Right forelimb (tissue), 1 donor: ENCODE measurements at places on chromosomes 4 and X.

DNA sequence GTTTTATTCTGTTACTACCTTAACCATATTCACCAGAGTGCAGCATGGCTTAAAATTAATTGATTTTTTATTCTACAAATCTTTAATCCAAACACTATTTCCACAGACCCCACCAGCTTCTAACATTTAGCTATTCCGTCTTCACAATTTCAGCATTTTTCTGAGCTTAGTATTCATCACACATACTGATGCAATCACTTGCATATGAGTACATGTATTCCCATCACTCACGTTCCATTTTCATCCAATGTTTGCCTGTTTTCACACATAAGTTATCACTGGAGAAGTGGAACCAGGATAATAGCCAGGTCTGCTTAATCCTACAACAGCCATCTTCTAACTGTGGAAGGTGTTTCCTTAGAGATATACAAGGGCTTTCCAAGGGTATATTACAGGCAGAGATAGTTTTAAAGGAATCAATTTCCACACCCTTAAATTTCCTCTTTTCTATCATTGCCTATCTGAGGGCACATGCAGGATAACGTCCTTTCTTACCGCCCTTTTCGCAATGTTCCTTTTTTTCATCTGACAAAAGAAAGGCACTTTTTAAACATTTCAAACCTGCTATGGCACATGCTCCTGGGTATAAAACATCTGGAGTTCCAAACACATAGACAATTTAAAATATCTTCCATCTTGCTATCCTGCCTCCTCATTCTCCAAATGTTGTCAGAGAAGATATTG, 115.8 kb downstream of the CORIN start:
- no peak for DNase-seq

DNA sequence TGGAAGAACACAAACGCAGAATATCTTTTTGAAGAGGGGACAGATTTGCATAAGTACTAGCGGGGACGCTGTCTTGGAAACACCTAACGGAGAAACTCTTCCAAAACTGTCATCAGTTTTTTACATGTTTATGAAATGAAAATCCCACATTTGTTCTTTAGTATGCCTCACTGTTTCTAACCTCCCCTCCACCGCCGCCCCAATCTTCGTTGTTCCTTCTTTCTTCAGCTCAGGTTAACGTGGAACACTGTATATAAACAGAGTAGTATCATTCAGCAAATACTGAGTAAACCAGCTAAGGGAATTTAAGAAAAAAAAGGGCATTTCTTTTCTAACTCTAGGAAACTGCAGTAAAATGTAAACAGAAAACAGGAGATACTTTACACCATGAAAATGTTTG, 2345.6 kb downstream of the PCDH7 start:
- DNase-seq, result no peak

DNA sequence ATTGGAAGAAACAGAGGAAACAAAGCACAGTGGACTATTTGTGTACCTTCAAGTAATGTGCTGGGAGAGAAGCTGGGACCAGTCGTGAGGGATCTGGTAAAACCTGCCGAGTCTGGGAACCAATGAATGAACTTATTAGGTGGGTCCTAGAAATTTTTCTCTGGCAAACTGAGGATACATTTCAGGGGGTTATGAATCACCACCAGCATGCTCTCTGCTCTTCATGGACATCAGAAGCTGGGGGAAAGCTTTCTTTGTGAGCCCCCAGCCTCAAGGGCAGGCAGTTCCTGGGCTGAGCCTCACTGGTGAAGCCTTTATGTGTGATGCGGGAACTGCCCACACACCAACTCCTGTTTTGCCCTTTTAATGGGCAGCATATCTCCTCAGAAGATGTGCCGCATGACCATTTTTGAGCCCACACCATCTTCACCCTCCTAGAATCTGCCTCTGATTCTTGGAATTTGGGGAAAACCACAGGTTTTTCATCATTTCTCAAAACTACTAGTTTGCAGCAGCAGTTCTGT, 95.4 kb upstream of the ENPP6 start:
- no peak for DNase-seq

DNA sequence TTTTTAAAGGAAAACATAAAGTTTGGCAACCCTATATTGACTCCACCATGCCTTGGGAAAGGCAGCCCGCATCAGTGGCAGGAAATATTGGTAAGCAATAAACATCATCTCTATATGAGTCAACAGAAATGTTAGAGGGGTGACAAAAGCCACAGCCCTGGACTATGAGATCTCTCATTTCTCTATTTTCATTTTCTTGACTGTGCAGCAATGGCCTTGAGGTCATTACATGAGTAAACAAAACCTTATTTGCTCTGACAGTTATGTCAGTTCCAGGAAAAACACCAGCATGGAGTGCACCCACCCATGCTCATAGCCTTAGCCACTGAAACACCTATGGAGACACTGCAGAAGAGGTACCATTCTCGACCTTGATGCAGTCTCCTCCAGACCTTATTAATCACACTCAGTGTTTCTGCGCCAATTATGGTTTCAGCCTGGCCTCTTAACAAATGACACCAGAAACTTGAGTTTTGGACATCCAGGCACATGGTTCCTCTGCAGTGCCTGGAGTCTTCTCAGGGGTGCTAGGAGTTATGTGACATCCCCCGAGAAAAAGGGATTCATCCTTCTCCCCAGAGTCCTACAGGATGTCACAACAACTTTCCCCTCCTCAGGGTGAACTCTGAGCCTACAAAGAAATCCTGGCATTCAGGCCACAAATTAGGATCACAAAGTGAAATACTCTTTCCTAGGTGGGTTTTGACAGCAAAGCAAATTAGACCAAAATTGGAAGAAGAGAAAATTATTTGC, 16.0 kb upstream of the HPGD start:
- no peak for DNase-seq

DNA sequence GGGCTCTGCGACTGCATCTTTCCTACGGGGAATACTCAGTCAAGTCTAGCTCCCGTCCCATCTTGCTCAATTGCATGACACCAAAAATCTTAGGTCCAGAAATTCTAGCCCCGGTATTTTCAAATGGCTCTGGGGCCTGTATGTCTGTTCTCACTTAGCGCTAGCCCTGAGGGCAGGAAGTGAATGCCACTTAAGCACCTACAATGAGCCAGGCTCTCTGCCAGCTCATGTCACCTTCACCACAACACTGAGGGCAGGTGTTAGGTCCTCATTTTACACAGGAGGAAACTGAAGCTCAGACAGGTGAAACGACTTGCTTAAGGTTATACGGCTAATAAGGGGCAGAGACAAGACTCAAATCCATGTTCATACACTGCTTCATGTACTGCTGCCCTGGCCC, 282.8 kb downstream of the PPP1R2C start:
- no peak for DNase-seq

GRCh38 chr4:184355111-184355604, 119.2 kb downstream of the IRF2 start:
- DNase-seq, result peak; percentile 71

DNA sequence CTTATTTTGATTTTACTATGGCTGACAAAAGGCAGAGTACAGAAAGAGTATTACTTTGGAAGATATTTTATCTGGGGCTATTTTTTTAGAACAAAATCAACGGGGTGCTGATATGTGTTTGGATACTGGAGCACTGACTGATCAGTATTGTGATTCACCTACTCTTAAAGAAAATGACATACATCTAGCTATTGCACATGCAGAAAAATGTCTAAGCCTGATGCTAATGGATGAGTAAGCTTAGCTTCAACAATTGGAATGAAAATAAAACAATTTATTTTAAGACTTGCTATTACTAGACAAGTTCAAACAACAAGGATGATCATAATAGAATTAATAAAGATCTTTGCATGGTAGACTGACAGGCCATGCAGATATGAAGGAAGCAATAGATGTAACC, 262.0 kb downstream of the PPP1R2C start:
- DNase-seq, result no peak
